ENCODE measurements at places on chromosomes 6 and 20.

DNA sequence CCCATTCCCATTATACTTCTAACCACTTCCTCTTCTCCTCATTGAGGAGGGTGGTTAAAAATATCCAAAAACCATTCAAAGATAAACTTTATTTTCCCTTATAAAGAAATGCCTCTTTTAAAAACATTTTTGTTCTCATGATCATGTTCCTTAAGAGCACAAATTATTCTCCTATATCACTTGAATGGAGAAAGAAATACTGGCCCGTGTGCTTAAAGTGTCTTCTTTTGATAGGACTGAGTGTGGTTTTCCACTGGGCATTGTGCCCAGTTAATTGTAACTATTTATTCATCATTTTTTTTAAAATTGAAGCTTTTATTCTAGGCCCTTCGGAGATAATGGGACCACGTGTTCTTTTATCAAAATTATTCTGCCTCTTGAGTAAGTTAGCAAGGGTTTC is 871.5 kb downstream of the QKI start:
- no peaks in the 10 kb centered on the region for H3K27me3 ChIP-seq
- no peaks in the 10 kb centered on the region for H3K36me3 ChIP-seq
- no peak overlapping the region for H3K27ac ChIP-seq
- H3K4me3 ChIP-seq, result no peak overlapping the region
- no peak for DNase-seq

DNA sequence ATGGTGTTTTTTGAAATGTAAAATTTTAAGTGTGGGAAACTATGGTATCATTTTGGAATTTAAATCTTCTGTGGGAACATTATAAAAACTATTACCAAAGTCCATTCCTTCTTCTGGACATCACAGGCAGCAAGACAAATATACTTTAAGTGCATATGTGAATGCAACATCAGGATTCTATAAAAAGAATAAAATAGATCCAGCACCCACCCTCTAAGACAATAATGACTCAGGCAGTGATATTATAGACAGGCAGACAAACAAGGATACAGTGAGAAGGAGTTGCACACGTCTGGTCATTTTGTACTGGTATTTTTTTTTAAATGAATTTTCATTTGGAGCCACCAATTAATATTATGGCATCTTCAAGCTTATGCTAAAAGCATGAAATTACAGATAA is 21.1 kb upstream of the NEDD9 start:
- no peak overlapping the region for H3K27ac ChIP-seq
- H3K4me1 ChIP-seq, result peaks cover 33% of the 10 kb centered on the region
- no peak overlapping the region for H3K4me3 ChIP-seq
- no peaks in the 10 kb centered on the region for H3K27me3 ChIP-seq
- no peak for DNase-seq

DNA sequence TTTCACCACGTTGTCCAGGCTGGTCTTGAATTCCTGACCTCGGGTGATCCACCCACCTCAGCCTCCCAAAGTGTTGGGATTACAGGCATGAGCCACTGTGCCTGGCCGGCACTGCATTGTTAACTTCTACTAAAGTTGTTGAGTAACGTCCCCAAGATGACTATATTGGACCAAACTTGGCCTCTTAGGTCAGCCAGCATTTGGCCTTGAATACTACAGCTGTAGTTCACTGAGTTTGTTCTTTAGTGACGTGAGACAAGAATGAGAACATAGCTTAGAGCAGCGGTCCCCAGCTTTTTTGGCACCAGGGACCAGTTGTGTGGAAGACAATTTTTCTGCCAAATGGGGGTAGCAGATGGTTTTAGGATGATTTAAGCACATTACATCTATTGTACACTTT is 237.1 kb downstream of the TBC1D7 start:
- no peaks in the 10 kb centered on the region for H3K36me3 ChIP-seq
- H3K4me1 ChIP-seq, result no peaks in the 10 kb centered on the region
- no peak overlapping the region for H3K27ac ChIP-seq
- no peak for DNase-seq
- no peak overlapping the region for H3K4me3 ChIP-seq
- H3K27me3 ChIP-seq, result no peaks in the 10 kb centered on the region

DNA sequence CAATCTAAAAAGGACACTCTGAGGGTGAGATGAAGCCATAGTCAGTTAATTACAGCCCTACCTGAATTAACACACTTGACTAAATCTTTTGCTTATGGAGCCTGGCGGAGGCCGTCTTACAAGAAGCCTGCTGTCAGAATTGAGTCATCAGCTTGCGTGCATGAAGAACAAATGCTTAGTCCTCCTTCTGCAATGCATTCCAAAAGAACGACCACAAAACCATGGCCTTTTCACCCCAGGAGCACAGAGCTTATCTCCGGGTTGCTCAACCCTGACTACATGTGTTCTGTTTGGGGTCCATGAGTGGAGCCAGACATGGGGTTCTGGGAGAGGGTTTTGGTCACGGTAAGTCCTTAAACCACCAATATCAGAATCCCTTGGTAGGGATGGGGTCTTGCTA is 318.1 kb downstream of the CLIC5 start:
- H3K4me1 ChIP-seq, result no peaks in the 10 kb centered on the region
- H3K4me3 ChIP-seq, result no peak overlapping the region
- H3K27ac ChIP-seq, result no peak overlapping the region
